Daoy (cell line): ENCODE measurements at places on chromosomes 5 and 9.

GRCh38 chr9:106421772-106422171, 441.2 kb upstream of the ZNF462 start:
- peak; percentile 45 for DNase-seq

DNA sequence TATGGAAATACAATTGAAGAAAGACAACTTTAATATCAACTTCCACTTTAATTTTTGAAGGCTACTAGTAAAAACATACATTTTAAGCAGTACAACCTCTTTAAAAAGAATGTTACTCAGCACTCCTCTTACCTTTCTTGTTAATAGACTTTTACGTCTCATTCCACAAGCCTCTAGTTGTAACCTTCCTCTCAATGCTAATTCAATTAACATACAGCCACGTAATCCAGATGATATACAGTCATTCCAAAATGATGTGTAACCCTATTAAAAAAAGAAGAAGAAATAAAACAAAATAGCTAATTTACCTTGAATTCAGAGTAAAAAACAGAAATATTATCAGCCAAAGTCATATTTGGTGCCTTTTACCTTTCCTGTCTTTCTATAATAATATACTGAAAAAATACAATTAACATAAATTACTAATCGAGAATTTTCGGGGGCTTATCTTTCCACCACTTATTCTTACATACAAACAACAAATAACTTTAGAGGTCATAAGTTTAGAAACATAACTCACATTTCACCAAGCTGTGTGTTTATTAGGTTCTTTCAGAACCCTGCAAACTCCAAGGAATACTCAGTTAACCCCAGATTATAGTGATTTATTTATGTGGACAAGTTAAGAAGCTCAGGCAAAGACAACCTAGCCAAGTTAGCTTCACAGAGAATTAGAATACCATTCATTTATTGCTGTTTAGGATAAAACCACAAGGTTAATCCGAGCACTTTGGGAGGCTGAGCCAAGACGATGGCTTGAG, 30.3 kb downstream of the GOLPH3 start:
- no peak for DNase-seq

GRCh38 chr5:177389241-177390169, 5.3 kb downstream of the SLC34A1 start:
- peak; percentile 80 for DNase-seq

DNA sequence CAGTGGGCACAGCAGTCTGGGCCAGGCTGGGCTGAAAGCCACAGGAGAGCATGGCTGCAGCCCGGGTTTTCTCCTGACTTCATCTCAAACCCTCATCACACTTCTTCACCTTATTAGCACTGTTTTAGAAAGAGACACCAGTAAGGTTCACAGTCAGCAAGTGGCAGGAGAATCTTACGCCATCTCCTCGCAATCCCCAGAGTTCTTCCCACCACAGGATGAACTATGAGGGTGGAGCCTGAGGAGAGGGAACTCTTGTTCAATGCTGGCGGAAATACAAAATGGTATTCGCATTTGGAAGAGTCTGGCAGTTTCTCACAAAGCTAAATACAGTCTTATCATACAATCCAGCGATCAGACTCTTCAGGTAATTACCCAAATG, 14.7 kb downstream of the BICD2 start:
- DNase-seq: no peak

DNA sequence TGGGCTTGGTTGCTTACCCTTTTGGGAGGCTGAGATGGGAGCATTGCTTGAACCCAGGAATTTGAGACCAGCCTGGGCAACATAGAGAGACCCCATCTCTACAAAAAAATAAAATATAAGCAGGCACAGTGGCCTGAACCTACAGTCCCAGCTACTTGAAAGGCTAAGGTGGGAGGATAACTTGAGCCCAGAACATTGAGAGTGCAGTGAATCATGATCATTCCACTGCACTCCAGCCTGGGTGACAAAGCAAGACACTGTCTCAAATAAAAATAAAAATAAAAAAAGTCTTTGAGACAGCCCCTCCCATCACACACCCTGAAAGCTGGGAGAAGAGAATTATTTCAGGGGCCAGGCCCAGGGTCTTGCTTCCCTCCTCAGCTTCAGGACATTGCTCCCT, 251.8 kb downstream of the BRINP1 start:
- DNase-seq: no peak

GRCh38 chr5:74206579-74207550, 433.7 kb downstream of the ENC1 start:
- peak; percentile 95 for DNase-seq
